ENCODE measurements at places on chromosomes 16 and 17.

DNA sequence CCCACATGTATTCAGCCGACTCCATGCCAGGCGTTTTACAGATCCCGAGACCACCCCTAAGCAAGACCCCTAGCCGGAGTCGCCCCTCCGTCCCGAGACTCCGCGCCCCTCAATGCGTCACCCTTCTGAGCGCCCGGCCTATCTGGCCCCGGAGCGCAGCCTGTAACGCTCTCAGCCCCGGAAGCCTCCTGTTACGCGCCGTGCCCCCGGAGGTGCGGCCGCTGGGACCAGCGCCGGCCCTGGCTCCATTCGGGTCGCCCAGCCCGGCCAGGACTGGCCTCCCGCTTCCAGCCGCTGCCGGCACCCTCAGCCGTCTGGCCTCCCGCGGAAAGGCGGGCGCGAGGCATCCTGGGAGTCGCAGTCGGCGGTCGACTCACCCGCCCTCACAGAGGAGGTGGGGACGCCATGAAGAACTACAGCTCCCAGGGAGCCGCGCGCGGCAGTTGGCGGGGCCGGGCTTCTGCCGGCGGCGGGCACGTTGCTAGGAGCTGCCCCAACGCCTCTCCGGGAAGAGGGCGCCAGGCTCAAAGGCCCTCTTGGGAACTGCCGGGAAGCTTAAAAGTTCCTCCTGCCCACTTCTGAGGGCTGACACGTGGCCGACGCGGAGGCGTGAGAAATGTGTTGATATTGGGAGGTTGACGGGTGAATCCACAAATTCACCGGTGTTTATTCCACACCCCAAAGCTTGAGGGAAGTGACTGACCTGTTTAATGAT lies at the start of gene FBF1:
TSS of gene FBF1 (minus strand) at position 316 of the 715 bp plus-strand sequence. CDS start 2,893 bp downstream, outside the sequence.
- DNase-seq: peak; percentile 94

- no peak for DNase-seq
Observed at GRCh38 chr17:31820691-31821435, 38.2 kb downstream of the COPRS start.

DNA sequence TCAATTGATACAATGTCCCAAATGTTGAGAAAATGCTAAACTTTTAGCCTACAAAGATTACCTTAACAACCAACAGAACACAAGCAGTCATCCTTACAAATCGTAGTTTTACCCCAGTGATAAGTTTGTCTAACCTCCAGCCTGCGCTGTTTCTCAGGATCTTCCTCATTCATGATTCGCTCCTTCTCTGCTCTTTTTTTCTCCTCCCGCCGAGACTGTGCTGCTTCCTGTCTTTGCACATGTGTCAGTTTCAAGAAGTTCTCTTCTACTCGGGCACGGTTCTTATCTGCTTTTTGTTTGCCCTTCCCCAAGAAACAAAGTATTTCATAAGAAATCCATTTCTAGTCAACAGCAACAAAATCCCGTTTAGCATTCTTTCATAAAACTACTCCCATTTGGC lies 10.2 kb upstream of the STRADA start:
- DNase-seq: no peak

DNA sequence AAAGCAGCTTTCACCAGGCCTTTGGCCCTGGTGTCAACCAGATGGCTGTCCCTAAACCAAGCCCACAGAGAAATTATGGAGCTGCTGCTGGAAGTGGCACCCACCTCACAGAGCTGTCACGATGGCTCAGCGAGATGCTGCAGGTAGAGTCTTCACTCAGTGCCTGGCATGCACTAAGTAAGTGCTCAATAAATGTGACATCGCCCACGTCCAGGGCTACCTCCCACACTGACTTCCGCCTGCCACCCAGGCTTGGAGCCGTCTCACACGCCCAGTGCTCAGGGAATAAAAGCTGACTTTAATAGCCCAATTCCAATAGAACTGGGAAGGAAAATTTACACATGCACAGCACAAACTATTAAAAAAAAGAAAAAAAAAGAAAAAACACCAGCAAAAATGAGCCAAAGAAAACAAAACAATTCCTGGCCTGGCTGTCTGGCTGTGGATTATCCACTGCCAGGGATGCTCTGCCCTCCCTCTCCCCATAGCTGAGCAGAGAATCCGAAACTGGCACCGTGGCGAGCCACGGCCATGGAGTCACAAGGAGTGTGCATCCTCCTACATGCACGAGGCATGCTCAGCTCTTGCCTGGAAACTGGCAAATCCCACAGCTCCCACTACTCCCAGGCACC lies 68.9 kb downstream of the ZNF423 start:
- no peak for DNase-seq

DNA sequence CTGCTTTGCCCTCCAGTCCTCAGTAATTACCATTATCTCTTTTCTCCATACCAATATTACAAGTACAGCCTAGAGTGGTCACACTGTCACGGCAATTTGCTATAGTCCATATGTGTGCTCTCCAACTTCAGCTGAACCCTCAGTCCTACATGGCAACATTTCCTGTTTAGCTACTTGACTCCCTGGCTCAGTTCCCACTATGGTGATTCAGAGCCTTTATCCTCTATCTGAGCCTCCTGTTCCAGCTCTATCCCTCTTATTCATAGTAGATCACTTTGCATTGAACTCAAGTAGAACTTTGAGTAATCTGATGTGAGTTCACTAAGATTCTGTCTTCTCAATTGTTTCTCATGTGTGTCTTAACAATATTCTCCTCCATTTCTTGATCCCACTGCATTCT lies 43.7 kb upstream of the GOSR1 start:
- peak; percentile 92 for DNase-seq

DNA sequence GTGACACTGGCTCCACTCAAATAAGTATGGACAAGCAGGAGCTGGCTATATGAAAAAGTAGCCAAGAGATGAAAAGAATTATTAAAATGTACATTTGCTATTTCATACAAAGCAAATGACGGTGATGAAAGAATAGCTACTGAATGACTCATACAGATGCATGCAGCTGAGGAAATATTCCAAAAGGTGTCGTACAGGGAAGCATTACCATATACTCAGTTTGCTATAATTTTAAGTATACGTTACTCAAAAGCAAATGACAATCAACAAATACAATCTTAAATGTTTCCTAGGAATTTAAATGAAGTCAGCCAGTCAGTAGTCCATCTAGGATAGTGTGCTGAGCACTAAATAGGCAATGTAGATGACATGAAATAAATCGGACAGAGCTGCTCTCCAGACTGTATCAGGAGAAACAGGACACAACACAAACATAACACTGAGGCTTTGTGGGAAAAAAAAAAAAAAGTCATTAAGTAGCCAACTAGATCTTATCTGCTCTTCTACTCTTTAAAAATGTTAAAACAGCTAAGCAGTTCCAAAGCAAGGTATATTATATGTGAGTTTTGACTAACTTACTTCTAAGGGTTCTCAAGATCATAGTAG lies 65.0 kb downstream of the NCOR1 start:
- DNase-seq: peak; percentile 56

- DNase-seq: peak; percentile 67
Observed at GRCh38 chr17:58534901-58535421, 20.5 kb upstream of the MTMR4 start.
